GM10248 (cell line): ENCODE measurements at places on chromosomes 5 and 9.

GRCh38 chr5:106154280-106154716 lies 1516.4 kb downstream of the EFNA5 start:
- no peak for DNase-seq

GRCh38 chr5:149656576-149657182 lies 73.4 kb upstream of the PPARGC1B start:
- DNase-seq, result peak; percentile 58

DNA sequence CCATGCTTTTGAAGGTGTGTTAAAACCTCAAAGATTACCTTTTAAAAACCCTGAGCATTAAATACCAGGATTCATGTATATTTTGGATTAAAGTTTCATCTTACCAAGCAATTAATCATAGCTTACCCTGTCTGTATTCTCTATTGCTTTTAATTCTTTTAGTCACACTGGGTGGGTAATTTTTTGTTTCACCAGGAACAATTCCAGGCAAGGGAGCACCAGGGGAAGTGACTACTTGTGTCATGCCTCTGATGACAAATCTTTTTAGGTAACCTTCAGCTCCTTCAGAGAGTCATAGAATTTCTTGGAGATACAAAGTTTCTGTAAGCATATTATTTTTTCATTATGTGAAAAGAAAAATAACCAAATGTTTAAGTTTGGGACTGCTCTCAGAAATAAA lies 33.4 kb upstream of the ANXA1 start:
- DNase-seq, result no peak

- no peak for DNase-seq
Observed at GRCh38 chr5:113253037-113253436, 181.8 kb downstream of the TSSK1B start.
